ENCODE measurements at places on chromosomes 6 and 20. TPM values are rescaled to one million over a fixed set of nuclear protein-coding genes. Genes with fewer than 3 reads are reported as not detected.
A peak's percentile ranks its signal among the peaks of the same experiment; 100 is the strongest.

- DNase-seq: no peak
Measured at GRCh38 chr6:5094327-5094726, 9.2 kb downstream of the PPP1R3G start.

DNA sequence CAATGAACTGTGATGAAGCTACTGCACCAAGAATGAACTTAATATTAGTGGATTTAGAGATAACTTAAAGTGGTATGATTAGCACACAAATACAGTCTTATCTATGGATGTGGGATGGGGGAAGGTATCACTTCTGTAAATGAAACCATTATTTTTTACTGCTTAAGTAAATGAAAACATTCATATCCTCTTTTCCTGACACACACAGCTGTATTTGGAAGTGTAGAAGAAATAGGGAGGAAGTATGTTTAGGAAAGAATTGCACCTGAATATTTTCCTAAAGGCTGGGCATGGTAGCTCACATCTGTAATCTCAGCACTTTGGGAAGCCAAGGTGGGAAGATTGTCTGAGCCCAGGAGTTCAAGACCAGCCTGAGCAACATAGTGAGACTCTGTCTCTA lies 96.8 kb downstream of the HIVEP2 start:
- DNase-seq: no peak

DNA sequence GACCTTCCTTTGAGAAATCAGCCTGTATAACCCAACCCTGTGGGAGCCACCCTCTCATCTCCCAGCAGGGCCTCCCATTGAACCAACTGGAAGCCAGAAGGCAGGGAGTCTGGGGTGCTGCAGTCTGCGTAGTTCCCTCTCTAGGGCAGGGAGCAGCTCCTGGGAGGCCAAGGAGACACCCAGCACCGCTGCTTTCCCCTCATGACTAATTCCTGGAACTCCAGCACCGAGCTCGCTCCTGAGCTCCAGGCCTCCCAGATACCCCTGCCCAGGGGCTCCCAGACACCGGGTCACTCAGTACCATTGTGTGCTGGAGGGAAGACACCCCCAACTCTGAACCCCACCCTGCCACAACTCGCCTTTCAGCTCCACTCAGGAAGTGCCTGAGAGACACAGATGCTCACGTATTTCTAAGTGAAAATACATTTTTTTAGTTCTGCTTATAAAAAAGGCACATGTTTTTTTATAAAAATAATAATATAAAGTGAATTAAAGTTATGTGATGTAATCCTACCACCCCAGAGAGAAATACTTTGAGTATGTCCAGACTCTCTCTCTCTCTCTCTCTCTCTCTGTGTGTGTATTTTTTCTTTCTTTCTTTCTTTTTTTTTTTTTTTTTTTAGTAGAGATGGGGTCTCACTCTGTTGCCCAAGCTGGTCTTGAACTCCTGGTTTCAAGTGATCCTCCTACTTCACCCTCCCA lies 17.5 kb downstream of the PIM1 start:
- DNase-seq: no peak

DNA sequence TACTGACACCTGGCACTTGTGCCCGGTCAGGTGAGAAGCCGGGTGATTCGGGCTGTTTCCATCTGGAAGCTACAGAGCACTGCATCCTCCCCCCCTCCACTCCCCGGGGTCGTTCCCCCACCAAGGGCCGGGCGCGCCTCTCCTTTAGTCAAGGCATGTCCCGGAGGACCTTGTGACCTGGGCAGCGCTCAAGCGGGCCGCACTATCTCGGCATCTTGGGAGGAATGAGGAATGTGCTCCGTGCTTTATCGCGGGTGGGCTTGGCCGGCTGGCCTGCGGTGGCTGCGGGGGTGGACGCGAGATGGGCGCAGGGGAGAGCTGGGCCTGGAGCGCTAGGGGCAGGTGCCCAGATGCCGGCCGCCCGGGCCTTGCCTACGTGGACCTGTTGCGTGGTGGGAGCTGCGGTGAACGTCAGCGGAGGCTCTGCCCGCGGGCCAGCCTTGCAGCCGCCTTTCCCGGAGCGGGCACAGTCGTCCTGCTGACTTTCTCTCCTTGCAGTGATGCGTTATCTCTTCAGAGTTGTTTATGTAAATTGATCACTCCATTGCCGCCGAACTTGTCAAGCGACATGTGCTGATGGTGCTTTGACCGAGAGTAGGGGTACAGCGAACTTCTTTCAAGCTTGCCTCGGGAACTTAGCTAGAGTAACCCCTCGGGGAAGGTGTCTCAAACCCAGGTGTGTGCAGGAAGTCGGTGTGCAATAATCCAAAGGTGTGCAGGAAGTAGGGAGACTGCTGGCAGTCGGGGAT lies 1.1 kb downstream of the LRRC1 start:
- DNase-seq: peak; percentile 56

GRCh38 chr20:17872959-17873358 lies 95.6 kb downstream of the SNX5 start:
- no peak for DNase-seq

- DNase-seq: no peak
Measured at GRCh38 chr6:4808396-4808795, 32.2 kb downstream of the CDYL start.

DNA sequence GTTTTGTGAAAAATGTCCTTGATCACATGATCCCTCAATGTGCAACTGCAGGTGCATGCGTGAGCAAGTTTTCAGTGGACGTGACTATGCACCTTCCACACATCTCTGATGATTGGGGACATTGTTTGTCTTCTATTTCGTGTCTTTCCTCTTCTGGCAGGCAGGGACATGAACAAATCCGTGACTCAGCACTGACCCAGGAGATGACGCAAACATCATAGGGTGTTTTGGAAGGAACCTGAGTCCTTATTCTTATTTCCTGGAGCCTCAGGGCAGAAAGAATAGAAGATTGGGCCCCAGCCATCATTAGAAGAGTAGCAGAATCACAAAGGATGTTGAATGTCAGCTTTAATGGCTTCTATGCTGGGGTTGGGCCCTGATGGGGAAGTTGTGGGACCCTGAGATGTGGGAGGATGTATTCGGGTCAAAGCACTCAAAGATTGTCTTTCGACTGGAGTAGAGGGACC lies 11.9 kb upstream of the SIRPD start:
- no peak for DNase-seq

GRCh38 chr6:155010940-155011339 lies 15.8 kb downstream of the TIAM2 start:
- DNase-seq: no peak

DNA sequence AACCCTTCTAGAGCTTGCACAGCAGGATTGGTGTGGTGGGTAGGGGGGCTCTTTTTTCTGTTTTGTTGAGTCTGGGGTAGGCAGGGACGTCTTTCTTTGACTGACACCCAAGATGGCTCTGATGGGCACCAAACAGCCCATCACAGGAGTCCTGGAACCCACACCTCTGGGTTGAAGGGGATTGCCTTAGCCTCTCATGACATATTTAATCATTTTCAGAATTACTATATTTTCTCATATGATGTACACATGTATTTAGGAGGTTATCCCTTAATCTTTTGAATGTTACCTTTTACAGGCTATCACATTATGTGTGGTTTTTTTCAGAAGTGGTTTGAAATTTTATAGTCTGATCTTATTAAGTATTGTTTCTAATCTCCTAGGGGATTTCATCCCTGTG lies 64.6 kb downstream of the RPP40 start:
- no peak for DNase-seq

DNA sequence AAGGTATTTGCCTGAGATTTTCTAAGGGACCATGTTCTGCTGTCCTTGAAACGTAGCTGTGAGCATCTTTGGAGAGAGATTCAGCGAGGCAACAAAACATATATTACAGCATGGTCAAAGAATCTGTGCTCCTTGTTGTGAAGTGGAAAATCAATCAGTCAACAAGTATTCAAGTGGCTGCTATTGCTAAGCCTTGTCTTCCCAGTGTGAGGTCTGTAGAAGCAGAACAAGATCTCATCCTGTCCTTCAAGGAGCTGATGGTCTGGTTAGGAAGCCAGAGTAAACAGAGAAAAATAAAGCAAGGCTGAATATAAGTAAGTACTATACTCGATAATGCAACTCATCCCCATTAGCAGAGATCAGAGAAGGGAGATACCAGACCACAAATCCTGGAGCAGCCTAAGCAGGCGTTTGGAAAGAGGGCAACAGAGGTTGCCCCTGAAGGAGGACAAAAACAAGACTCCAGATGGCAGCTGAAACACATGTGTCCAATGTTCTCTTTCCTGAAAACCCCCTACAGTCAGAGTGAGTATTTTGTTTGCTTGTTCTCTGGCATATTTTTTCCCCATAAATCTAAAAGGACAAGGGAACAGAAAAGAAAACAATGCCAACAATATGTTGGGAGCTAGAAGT lies 392.0 kb downstream of the SYNE1 start:
- no peak for DNase-seq

GRCh38 chr20:23343590-23343989 lies 7.0 kb upstream of the NXT1 start:
- DNase-seq: no peak

- DNase-seq: no peak
Measured at GRCh38 chr20:46179862-46180261, 61.7 kb downstream of the CD40 start.

- DNase-seq: no peak
Measured at GRCh38 chr6:456887-457286, 65.3 kb downstream of the IRF4 start.

The AVP gene
- not detected for total RNA-seq

The SLC13A3 gene
- not detected for total RNA-seq

The SAMD5 gene
- total RNA-seq: not detected

The CABLES2 gene
- total RNA-seq: 6.4 TPM

All from activated naive CD4-positive, alpha-beta T cell treated with anti-CD3 and anti-CD28 coated beads, Interleukin-2, amount 50 U/mL, for 72 hours (primary cell).